ENCODE measurements at places on chromosomes 2 and 18.

DNA sequence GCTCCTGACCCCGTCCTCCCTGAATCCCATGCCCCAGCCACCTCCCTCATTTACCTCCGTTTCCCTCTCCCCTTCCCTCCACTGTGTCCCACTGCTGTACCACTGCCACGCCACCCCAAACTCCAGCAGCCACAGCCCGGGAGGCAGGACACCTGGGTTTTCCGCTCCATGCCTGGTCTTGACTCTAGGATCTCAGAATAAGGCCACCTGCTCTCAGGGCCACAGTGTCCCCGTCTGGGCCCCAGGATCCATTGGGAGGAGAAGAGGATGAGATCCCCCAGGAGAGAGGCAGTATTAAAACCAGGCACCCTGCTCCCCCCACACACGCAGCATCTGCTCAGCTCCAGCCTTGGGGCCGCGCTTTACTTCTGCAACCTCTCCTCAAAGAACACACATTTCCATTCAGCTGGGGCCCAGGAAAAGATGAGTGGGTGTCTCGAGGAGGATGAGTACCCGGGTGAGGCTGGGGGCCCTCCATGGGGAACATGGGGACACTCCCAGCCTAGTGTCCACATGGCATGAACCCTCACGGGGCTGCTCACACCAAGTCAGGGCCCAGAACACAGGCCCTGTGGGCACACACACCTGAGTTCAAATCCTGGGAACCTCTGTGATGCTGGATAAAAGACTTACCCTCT, 32.8 kb upstream of the TNS1 start:
- no peak for DNase-seq

DNA sequence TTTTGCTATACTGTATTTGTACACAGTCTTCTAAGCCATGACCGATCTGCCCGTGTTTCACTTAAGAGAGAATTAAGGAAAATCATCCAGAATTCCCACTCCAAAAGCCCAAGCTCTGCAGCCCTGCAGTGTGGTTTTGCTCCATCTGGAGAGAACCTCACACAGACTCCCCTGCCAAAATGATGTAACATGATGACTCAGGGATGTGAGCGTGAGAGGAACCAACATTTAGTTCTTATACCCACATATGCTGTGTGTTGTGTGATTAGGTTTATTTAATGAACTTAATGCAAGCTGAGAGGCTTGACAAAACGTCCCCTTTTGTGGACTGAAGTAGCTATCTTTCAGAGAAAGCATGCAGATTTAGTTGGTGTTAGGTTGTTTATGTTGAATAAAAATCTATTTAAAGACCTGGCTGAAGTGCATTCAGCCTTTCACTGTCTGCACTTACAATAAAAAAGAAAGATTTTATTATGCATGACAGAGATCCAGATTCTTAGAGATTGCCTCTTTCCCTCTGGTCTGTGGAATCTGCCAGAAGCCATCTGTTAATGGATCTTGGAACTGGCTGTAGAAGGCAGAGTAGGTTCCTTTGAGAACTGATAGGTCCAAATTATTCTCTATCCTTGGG, 6.3 kb downstream of the RAB12 start:
- DNase-seq, result peak; percentile 79

DNA sequence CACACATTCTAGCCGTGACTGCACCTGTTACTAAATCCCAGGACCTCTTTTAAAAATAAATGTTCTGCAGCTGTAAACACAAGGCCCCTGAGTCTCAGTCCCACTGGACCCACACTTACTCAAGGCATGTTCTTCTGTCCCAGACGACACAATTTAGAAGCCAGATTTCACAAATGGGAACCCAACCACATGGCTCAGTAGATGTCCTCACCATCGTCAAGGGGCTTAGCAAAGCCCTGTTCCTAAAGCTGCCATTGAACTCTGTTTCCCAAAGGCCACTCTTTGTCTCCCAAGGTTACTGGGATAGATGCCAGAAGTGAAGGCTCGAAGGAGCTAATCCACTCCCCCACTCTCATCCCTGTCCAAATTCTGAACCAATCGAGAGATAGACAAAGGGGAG, 301.0 kb downstream of the GALR1 start:
- DNase-seq, result no peak

- DNase-seq, result no peak
These were observed 15.8 kb downstream of the CCNYL1 start for GRCh38 chr2:207727261-207727660.

- DNase-seq, result no peak
These were observed 72.7 kb downstream of the ANKRD12 start for GRCh38 chr18:9209279-9209678.

DNA sequence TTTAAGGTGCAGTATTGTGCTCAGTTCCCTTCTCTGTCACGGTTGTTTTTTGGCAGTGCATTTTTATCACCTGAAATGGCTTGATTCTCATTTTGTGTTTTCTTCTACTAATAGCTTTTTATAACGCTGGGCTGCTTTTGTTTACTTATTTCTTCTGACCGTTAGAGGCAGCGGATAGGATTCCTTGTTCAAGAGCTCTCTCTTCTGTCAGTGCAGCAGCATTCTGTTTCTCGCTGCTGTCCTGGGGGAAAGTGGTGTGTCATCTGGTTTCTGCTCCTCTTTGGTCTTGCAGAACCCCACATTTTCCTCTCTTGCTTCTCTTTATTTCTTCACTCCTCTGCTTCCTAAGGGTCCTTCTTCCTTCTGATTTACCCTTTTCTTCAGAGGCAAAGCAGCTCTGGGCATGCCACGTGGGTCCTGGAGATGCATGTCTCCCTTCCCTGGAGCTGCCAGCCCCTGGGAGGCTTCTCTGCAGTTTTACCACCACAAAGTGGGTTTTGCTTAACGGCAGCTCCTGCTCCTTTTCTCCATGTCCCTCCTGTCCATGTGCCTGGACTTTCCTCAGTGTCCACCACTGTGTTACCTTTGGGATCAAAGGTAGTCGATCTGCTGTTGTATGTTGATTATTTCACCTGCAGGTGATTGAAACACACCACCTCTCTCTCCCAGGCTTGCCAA, 47.3 kb upstream of the SNTG2 start:
- DNase-seq, result no peak

DNA sequence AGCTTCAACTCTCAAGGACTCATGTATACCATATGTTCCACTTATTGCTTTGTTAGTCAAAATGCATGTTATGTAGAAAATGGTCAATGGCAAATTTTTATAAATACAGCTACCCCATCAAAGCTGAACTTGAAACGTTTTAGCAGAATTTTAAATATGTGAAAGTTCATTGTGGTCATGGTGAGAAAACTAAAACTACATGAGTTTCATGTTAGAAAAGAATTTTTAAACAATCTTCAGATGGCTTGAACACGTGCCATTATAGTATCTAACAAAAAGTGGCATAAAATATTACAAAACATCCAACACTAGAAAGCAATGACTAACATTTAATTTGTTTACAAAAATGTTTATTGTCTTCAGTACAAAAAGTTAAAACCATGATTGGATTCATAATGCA, 246.0 kb upstream of the KCNJ3 start:
- no peak for DNase-seq

- DNase-seq, result no peak
These were observed 142.6 kb downstream of the RAPGEF4 start for GRCh38 chr2:172878260-172878659.

GRCh38 chr18:23616258-23616657, 30.0 kb upstream of the NPC1 start:
- DNase-seq, result no peak

GRCh38 chr2:128311755-128312341, 6.8 kb downstream of the HS6ST1 start:
- no peak for DNase-seq

DNA sequence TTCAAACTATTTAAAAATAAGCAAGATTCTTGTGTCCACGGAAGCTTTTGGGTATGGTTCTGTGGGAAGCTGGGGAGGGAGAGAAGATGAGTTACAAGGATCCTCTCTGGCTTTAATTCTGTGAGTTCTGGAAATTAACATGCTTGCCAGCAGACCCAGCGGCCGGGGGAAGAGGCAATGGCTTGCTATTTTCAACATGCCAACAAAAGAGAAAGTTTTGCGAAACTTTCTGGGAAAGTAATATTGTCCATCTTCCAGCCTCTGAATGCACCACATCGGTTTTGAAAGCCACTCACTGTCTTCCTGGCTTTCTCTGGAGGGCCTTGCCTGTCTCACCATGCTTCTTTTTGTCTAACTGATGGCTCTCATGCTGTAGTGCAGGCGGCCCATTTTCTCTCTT, 85.7 kb downstream of the EN1 start:
- no peak for DNase-seq

DNA sequence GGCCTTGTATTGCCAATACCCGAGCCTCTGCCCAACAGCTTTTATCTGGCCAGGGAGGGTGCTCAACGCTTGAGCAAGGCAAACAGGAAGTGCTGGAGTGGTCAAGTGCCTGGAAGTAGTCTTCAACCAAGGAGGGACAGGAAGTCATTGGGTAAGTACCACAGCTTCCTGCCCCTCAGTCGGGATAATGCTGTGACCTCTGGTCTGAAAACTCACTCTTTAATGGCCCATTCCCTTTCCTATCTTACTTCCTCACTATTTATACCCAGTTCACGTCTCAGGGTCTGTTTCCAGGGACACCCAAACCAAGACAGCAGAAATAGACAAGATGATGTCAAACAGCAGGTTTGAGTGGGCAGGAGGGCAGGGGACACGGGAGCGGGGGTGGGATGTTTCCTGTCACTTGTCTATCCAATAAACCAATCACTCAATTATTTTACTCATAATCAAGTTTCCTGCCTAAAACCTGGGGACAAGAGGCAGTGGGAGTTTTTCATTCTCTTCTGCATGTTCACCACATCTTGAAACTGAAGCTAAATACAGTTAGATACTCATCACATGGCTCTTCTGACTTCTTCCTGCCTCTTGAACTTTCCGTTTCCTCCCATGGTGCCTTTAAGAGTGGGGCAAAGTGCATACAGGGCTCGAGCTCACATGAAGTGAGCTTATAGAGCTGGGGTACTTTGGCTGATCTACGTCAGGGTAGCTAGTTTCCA, 68.9 kb upstream of the CAB39 start:
- DNase-seq, result no peak

DNA sequence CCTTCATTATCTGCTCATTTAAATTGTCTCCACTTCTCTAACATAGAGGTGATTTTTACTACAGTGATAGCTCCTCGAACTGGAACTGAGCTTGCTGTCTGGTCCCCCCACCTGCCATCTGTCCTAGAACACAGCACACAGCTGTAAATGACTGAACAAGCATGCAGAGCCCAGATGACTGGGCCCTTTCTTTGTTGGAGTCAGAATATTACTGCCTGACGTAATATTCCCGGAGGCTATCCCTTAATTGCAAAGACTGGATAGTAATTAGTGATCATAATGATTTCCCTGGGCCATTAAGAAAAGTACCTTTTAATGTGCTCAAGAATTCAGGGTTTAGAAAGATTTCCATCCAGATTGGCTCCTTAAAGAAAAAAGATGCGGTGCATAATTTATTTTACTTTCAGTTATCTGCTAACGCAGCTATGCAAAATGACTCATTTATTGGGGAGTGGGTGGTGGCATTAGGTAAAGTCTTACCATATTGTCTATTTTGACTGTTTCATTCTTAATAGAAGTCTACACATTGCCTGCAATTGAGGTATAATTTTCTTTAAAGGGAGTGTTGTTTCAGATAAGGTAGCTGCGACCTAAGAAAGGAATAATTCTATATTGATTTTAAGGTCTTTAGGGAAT, 84.4 kb downstream of the MAP4K4 start:
- no peak for DNase-seq

DNA sequence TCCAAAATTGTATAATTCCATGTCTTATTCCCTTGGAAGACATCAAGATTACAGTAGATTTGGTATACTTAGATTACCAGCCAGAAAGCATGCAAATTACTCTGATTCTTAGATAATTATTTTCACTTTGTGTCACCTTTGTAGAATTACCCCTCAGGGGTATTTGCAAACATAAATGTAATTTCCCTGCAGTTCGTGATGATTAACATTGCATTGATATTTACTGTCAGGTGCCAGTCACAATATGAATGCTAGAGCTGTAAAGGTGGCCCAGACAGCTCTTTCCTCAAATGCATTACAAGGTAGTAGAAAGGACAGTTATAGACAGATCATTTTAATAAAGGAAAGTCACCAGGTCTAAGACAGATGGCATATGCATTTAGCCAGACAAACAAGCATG, 1537.5 kb upstream of the PIK3C3 start:
- DNase-seq, result no peak

- DNase-seq, result no peak
These were observed 56.3 kb upstream of the CCDC195 start for GRCh38 chr2:224772494-224772893.

DNA sequence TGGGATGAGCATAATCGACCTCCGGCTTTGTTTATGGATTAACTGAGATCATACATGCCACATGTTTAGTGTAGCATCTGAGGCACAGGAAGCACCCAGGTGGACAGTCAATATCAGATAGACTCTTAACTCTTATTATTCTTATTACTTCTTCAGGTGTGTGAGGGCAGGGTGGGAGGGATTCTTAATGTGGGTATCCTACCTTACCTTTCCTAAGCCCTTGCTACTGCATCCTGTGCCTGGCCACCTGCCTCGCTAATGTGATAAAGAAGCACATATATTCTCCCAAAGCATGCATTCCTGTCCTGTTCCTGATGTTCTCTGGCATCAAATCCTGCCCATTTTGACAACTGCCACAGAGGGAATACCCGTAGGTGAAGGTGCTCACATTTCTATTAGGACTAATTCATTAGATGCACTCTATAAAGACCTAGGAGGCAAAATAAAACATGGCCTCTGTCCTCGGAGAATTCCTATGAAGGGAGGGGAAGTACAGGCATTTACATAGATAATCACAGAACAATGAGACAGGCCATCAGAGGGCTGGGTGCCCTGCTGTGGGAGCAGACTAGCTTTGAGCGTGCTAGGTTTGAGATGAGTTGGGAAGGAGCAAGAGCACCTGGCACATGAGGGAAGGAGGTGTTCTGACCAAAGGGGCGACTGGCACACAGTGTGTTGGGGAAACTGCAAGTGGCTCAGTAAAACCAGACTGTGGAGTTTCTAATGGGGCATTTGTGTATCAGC, 19.5 kb upstream of the CELF4 start:
- DNase-seq, result no peak

- no peak for DNase-seq
These were observed 52.3 kb downstream of the DDX1 start for GRCh38 chr2:15643791-15644585.

GRCh38 chr18:27964811-27965210, 212.1 kb downstream of the CDH2 start:
- DNase-seq, result peak; percentile 22

- no peak for DNase-seq
These were observed 198.8 kb downstream of the NDUFA10 start for GRCh38 chr2:239826376-239826775.

DNA sequence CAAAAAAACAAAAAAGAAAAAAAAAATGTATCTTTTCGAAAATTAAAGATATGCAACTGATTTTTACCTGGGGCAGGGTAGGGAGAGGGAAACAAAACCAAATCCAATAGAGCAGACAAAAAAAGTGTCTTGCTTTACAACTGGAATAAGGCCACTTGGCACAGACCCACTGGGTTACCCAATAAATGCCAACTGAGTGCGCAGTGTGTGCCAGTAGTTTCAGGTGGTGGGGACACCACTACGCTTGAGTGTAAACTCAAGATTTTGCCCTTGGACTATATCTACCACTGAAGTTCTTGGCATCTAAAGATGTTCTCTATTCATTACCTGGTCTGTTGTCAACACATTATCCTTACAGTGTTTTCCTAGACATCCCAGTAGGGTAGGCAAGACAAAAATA, 16.3 kb downstream of the VPS4B start:
- no peak for DNase-seq

Data from Daoy (cell line).